Stimulated activated CD4-positive, alpha-beta T cell treated with anti-CD3 and anti-CD28 coated beads, TNF-alpha, amount 100 ng/mL, for 48 hours (primary cell): ENCODE measurements at places on chromosomes 4 and X.

DNA sequence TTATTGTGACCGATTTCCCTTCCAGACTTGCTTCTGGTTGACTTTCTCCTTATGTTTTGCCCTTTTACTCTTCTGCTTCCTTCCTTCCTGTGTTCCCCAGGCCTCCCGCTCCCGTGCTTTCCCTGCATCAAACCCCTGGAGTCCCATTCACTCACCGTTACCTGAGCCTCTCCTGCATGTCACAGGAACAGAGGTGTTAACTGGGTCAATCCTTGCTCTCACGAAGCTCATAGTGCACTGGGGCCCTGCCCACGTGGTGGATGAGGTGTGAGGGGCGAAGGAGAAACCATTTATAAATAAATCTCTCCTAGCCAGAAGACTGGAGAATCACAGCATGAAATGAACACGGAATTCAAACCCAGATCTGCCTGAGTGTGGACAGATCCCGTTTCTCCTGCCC is 83.1 kb upstream of the MSX1 start:
- DNase-seq = no peak

GRCh38 chr4:122224348-122224747 is 72.2 kb downstream of the BLTP1 start:
- DNase-seq = no peak

GRCh38 chr4:87122252-87122651 is 98.2 kb downstream of the KLHL8 start:
- DNase-seq = no peak

GRCh38 chrX:37677243-37677642 is 8.3 kb upstream of the XK start:
- DNase-seq = no peak

DNA sequence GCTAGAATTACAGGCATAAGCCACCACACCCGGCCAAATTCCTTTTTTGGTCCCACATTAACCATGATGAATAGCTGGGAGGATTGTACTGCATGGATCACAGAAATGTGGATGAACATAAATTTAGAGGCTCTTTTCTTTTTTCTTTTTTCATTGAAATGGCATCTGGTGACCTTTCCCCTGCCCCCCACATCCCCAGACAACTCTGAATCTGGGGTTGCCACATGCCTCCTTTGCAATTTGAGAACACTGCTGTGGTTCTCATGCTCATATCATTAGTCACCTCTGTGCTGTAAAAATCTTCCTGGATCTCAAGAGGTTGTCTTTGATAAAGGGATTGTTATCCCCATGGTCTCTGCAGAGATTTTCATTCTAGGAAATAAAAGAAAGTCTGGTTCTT is 22.8 kb upstream of the FMR1NB start:
- no peak for DNase-seq

DNA sequence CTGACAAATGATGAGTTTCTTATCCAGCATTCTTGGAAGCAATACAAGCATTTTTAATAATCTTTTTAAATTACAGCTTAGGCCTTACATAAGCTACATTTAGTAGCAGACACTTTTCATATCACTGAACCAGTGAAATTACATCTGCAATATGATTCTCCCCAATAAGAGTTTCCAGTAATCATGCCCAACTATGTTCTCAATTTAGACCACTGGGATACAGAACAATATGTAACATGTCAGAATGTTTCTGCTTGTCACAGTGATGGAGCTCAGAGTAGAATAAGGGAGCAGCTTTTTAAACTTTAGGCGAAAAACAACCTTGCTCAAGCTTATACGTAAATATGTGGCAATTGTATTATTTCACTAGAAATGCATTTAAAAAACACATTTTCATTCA is 1132.2 kb downstream of the FAT4 start:
- DNase-seq = no peak

DNA sequence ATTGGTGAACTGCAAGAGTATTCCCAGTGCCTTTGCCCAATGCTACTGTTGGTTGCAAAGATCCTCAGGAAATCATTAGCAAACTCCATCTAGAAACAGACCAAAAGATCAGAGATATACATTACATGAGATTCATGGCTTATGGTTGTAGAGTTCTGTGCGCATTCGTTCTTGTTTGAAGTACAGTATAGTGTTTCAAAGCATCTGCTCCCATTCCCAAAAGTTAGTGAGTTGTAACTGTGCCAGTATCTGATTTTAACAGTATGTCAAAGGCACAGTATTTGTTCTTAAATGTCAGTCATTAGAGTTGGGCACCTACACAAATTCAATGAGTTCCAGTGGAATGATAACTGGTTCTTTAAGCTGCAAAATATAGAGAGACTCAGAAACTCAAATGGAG is 314.7 kb upstream of the ATOH1 start:
- DNase-seq = no peak

GRCh38 chrX:39418254-39418704 is 617.0 kb downstream of the MID1IP1 start:
- DNase-seq = no peak

- DNase-seq = no peak
Measured at GRCh38 chr4:924107-925096, 7.7 kb downstream of the GAK start.

DNA sequence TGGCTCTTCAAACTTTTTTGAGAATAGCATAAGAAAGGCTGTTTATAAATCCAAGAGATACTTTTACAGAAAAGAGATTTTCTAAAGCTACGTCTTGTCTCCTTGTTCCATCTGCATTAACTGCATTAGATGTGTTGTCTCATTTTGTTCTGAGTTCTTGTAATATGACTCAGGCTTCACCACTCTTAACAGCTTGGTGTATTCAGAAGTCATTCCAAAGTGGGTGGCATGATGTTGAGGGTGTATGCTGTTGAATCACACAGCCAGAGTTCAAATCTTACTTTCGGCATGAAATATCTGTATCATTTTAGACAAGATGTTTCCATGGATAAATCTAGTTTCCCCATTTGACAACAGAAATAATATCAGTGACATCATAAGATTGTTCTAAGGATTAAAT is 30.1 kb downstream of the SYTL5 start:
- DNase-seq = no peak

DNA sequence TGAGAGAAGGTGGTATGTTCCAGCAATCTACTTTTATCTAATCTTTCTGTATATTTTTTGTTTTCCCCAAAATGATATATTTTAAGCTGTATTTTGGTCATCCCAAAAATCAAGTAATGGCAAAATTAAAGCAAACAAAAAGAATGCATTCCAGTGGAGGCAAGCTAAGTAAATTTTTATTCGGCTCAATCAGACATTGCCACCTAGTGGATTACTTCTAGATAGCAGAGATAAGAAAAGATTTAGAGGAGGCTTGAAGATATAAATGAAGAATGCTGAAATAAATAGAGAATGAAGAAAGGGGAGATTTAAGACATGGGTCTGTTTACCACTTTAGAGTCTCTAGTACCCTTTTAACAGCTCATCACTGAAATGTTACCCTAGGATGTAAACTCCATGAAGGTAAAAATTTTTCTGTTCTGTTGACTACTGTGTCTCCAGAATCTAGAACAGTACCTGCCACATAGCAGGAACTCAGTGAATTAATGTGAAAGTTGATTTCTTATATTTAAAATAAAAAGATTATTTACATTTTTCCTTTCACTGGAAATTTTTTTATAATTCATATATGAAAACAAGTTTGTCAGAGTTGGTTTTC is 110.9 kb upstream of the ANK2 start:
- no peak for DNase-seq

DNA sequence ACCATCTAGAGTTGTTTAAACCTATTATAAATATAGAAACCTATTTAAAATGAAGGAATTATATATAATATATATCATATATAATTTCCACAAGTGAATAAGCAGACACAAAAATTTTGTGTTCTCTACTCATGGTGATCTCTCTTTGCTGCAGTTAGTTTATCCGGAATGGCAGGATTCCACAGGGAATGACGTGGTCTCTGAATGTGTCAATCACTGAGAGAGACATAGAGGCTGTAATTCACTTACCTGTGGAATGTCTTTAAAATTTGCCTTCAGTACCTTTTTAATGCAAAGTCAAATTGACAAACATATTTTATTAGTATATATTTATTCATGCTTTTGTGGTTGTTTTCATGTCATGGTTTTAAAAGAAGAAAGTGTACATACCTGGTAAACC is 669.3 kb downstream of the NLGN4X start:
- no peak for DNase-seq

DNA sequence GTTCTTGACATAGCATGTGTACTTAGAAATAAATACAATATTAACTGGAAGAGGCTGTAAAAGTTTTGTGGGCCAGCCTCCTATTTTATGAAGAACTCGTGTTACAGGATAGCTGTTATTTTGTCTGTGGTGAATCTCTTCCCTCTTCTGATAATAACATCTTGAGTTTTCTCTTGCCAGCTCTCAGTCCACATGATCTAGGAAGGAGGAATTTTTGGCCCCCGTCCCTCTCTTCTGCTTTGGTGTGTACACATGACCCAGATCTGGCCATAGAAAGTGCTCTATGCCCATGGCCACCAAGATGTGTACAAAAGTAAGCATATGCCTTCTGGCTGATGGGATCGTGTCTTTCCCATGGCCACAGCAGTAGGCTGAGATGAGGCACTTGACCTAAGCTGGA is 108.0 kb upstream of the LEF1 start:
- no peak for DNase-seq

- no peak for DNase-seq
Measured at GRCh38 chrX:37926700-37927099, 79.3 kb upstream of the DYNLT3 start.

GRCh38 chrX:17529151-17529745 is 154.2 kb downstream of the NHS start:
- DNase-seq = no peak

DNA sequence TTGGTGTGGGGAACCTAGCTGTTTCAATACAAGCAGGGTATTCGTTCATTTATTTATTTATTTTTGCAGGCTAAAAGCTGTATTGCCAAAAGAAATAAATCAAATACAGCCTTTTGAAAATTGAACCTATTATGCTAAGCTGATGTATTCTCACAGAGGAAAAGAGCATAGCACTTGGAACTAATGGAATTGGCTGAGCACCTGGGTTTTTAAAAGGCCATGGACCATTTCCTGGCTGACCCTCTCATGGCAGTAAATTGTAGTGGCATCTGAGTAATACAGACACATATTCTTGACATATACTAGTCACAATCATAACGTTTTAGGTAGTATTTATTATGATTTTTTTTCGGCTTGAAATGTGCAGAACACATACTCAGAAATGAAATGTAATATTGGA is 71.8 kb upstream of the ALG13 start:
- DNase-seq = no peak

GRCh38 chr4:152460488-152460887 is 75.4 kb downstream of the FBXW7 start:
- DNase-seq = no peak

- no peak for DNase-seq
Measured at GRCh38 chrX:68461093-68461492, 27.8 kb upstream of the OPHN1 start.

- no peak for DNase-seq
Measured at GRCh38 chrX:57918750-57919436, 8.6 kb upstream of the ZXDA start.

GRCh38 chr4:25442863-25443307 is 65.8 kb downstream of the ANAPC4 start:
- DNase-seq = no peak

GRCh38 chrX:9865804-9866472 is 79.7 kb downstream of the SHROOM2 start:
- DNase-seq = no peak

- no peak for DNase-seq
Measured at GRCh38 chr4:155371432-155372043, 5.2 kb downstream of the MAP9 start.

- DNase-seq = no peak
Measured at GRCh38 chr4:163279713-163280112, 52.7 kb downstream of the NPY1R start.
